ENCODE measurements at places on chromosomes 6 and 20.

DNA sequence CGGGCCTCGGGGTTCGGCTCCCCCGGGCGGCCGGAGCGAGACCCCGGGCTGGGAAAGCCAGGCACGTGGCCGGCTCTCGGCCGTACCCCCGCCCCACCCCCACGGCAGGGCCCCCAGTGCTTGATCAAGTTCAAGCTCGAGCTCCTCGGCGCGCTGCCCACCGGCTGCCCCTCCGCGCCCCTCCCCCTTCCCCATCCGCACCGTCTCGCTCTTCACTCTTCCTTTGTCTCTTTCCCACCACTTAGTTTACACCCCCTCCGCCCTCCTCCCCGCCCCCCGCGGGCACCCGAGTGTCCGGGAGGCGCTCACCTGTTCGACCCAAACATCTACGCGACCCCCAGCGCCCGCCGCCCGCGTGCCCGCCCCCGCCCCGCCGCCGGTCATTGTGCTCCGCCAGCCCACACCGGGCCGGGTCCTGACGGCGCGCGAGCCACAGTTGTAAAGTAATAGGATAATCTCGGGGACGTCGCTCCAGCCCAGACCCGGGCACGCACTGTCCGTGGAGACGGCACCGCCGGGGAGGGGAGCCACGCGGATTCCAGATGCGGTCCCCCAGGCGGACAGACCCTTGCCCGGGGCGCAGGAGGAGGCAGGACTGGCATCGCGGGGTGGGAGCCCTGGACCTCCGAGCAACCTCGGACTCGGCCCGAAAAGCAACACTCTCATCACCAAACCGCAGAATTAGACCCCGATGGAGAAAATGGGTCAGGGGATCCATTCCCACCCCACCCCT lies 100.7 kb downstream of the NOL4L start:
- no peak for DNase-seq

GRCh38 chr20:45970646-45971424 lies 1.2 kb downstream of the ZNF335 start:
- DNase-seq = no peak

DNA sequence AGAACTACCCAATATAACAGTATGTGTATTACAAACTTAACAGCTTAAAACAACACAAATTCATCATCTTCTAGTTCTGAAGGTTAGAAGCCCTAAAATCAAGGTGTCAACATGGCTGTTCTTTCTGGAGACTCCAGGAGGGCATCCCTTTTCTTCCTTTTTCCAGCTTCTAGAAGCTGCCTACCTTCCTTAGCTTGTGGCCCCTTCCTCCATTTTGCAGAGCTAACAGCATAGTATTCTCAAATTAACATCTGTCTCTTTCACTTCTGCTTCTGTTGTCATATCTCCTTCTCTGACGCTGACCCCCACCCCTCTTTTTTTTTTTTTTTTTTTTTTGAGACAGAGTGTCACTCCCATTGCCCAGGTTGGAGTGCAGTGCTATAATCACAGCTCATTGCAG lies 52.8 kb upstream of the AKIRIN2 start:
- DNase-seq = no peak

- DNase-seq = no peak
These were observed 167.7 kb upstream of the CDYL start for GRCh38 chr6:4608361-4609115.

GRCh38 chr6:142406131-142406530 lies 104.3 kb downstream of the ADGRG6 start:
- no peak for DNase-seq

DNA sequence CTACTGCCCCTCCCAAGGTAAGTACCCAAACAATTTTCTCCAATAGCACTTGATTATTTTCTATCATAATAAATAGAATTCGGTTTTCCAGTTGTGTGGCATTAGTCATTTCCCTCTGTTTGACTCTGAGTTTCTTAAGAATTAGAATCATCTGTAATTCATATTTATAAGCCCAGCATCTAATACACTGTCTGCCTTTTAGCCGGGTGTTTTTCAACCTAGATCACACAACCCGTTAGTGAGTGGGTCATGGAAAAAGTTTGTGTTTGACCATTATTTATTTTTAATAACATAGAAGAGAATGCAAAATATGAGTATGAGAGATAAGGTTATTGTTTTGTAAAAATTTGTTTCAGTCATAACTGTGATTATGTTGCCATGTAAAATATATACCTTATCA lies 701.6 kb downstream of the RFPL4B start:
- DNase-seq = no peak

GRCh38 chr20:11853359-11853758 lies 64.3 kb upstream of the BTBD3 start:
- no peak for DNase-seq

- DNase-seq = no peak
These were observed 1.1 kb upstream of the PTK7 start for GRCh38 chr6:43074847-43075669.

DNA sequence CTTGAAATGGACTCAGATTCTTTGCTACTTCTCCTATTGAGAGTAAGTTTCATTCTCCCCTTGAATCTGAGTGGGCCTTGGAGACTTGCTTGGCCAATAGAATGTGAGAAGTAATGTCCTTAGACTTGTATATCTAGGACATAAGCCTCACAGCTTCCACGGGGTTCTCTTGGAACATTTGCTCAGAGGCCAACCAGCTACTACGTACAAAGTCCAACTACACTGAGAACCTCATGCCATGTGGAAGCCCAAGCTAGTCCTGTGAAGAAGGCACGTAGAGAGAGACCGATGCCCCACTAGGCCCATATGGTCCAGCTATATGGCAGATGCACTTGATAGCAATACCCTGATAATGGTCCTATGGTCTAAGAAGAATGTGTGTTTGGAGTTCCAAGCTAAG lies 22.9 kb downstream of the TMEM14A start:
- DNase-seq = no peak

DNA sequence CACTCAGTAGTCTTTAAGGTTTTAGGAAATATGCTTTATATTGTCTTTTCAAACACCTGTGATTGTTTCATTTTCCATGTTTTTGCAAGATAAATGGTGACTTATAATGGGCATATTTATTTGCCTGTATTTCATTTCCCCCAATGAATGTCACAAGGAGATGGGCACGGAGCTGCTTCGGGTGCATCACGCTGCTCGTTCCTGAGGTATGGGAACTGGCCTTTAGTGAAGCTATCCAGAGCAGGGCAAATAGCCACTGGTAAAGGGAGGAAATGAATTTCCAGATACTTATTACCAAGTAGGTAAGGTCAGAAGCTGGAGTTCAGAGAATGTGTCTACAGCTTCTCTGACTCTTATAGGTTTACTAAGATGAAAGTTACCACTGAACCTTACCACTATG lies 3.7 kb downstream of the POU3F2 start:
- DNase-seq = no peak

DNA sequence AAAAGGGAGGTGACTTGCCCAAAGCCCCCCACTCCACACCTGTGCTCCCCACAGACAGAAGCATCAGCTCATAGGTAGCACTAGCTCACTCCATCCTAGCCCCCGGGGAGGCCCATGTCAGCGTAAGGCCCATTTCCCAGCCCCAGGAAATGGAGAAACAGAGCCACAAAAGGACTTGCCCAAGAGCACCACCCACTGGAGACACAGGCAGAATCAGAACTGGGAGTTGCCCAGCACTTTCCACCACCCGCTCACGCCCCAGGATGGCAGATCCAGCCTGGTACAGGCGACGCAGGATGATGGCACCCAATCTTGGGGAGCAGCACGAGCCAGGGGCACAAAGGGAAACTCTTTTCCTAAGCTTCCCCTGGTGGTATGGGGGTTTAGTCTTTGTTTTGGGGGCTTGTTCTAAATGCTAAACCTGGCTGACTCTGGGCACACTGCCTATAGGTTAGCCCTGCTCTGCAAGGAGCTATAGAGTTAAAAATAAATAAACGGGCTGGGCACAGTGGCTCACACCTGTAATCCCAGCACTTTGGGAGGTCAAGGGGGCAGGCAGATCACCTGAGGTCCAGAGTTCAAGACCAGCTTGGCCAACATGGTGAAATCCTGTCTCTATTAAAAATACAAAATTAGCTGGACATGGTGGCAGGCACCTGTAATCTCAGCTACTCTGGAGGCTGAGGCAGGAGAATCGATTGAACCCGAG lies 11.8 kb downstream of the C20orf203 start:
- DNase-seq = no peak

GRCh38 chr6:40307712-40308111 lies 279.5 kb downstream of the LRFN2 start:
- DNase-seq = no peak

DNA sequence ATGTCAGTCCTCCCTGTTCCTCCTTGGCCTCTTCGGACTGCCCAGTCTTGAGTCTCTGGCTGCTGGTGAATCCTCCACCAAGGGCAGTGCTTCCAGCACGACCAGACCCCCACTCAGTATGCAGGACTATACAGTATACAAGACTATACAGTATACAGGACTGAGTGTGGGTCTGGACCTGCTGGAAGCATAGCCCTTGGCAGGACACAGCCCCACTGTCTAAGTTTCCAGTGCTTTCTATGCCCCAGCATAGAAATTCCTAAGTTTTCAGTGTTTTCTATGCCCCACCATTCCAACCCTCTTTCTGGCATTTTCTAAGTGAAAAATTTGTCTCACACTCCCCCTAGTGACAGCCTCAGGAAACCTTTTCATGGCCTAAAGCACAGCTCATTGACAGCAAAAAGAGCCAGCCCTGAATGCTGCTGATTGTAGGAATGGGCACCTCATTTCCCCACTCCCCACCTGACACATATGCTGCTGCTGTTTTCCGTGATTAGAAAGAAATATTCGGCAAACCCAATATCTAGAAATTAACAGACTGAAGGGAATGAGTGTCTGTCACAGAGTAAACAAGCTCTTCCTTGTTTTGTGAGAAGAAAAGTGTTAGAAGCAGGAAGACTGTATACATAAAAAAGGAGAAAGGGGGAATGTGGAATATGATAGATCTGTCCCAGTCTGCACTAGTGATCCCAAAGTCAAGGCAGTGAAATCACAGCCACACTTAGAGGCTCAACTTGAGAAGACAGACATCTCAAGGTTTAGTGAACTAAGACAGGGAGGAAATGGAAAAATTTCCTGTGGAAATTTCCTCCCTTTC lies 206.9 kb downstream of the IBTK start:
- no peak for DNase-seq

- no peak for DNase-seq
These were observed 988.5 kb upstream of the ADGRB3 start for GRCh38 chr6:67646550-67646949.

- peak; percentile 36 for DNase-seq
These were observed 80.4 kb upstream of the BTN3A2 start for GRCh38 chr6:26284537-26285142.

GRCh38 chr6:257031-257725 lies 35.1 kb upstream of the DUSP22 start:
- no peak for DNase-seq

GRCh38 chr20:39453890-39454289 lies 491.7 kb downstream of the DHX35 start:
- no peak for DNase-seq

- DNase-seq = no peak
These were observed 102.3 kb downstream of the ARHGAP18 start for GRCh38 chr6:129607581-129608186.

- no peak for DNase-seq
These were observed 287.1 kb downstream of the BTBD9 start for GRCh38 chr6:38352636-38353035.

DNA sequence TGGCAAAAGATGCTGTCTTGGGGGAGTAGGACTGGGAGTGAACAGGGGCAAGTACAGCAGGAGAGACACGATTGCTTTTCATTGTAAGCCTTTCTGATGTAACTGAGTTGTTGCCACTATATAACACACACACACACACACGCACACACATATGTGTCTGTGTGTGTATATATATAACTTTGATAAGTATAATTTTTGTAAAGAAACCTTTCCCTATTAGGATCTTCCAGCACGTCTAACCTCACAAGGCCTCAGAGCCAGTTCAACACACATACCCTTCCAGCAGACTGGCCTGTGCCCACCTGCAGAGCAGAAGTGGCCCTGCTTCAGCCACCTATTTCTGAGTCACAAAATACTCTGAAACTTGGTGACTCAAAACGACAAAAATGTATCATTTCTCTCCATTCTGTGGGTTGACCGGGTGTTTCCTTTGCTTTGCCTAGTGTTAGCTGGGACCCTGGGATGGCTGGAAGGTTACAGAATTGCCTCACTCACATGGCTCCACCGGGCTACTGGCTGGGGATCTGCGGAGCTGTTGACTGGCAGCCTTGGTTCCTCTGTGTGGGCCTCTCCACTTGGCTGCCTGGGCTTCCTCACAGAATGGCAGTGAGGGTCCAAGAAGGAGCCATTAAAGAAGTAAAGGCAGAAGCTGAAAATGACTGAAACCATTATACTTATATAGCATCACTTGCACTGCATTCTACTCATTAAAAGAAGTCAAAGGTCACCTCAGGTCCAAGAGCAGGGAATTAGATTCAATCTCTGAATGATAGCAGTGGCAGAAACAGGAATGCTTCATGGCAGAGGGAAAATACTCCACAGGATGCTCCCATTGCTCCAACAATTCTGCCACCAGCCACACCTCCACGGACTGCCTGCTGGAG lies 126.4 kb downstream of the BANF2 start:
- DNase-seq = no peak

GRCh38 chr6:162289972-162290371 lies 437.6 kb downstream of the PRKN start:
- no peak for DNase-seq

DNA sequence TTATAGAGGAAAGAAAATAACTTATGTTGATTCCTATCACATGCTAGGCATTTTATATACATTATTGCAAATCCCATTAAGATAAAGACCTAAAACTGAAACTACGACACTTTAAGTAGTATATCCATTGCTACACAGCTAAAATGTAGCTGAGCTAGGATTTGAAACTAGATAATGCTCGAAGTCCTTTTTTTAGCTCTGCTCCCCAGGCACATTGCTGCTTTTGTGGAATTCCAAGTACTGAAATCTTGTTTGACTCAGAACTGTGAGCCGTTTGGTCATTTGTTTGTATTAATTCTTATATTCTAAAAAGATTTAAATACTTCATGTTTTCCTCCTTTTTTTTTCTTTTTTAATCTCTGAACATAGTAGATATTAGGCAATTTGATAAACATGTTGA lies 644.8 kb downstream of the HACE1 start:
- no peak for DNase-seq

DNA sequence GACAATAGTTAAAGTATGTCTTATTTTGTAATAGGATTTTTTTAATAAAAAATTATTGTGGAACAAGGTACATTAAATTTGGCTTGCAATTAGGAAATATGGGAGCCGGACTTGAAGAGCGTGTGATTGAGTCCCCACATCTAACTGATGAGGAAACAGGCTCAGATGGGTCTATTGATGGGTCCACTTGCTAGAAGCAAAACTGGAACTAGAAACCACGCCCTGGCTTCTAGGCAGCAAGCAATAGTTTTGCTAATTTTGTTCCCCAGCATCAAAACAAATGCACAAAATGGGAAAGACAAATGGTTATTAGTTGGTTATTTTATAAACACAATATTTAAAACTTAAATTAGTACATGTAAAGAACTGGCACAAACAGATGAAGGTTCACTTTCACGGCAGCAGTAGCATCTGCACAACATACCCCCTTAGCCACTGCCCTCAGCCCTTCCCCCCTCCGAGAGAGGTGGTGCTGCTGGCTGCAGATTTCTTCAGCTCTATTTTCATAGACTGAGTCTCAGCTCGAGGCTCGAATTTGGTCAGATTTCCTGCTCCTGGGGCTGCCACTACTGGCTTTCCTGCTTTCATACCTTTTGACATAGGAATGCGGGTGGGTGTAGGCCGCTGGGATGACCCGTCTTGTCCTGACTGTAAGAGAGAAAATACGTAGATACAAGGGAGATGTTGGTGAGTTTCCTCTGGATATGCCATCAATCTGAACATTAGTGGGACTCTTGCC lies 23.8 kb upstream of the TMEM30A start:
- no peak for DNase-seq
